Activated T-cell treated with anti-CD3 and anti-CD28 coated beads, Interleukin-2, amount 50 U/mL, for 1 hour (primary cell): ENCODE measurements at places on chromosomes 3 and 15.

GRCh38 chr3:71428841-71429596 is 154.5 kb downstream of the FOXP1 start:
- DNase-seq = no peak

DNA sequence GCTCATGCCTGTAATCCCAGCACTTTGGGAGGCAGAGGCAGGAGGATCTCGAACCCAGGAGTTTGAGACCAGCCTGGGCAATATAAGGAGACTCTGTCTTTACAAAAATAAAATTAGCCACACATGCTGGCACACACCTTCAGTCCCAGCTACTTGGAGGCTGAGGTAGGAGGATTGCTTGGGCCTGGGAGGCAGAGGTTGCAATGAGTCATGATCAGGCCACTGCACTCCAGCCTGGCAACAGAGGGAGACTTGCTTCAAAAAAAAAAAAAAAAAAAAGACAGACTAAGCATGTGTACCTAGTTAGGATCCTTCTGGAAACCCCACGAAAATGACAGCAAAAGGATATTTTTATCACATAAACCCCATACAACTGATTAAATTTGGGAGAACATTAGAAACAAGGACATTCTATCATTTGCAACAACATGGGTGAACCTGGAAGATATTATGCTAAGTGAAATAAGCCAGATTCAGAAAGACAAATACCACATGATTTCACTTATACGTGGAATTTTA is 44.9 kb downstream of the METTL6 start:
- DNase-seq = no peak

DNA sequence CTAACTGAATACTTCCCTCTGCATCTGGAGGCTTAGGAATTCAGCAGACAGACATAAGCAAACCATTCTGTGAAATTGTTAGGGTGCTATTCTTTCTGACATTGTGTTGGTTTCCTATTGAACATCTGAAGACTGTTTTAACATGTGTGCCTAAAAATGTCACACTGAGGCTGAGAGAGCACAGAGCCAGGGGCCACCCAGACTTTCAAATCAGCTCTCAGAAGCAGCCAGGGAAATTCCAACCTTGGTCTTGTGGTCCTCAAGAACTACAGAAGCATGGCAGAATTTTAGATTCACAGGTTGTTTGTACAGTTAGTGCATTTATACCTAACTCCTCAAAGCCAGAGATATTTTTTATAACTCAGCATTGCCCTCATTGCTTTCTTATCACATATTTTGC is 929.2 kb upstream of the CFAP20DC start:
- no peak for DNase-seq

GRCh38 chr15:66025015-66025452 is 155.7 kb downstream of the RAB11A start:
- no peak for DNase-seq

DNA sequence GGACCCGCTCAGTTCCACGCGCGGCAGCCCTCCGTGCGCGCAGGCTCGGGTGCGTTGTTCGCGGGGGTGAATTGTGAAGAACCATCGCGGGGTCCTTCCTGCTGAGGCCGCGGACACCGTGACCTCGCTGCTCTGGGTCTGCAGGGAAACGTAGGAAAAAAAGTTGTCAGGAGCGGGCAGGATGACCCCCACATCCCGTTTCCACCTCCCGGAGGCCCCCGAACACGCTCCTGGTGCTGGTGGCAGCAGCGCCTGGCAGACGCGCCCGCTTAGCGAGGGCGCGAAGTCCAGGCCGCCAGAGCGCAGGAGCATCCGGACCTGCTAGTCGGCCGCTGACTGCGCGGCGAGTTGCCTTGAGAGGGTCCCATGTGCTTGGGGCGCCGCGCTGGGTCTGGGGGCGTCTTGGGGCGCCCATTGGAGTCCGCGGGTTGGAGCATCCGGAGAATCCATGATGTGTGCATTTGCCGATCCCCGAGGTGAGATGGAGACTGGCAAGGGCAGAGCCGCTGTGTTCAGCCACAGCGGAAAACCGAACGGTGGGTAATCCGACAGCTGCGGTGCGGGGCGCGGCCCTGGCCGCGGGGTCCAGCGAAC is 520 bp downstream of the GREM1 start:
- no peak for DNase-seq

GRCh38 chr15:43414196-43414595 is 43.3 kb downstream of the TUBGCP4 start:
- no peak for DNase-seq

DNA sequence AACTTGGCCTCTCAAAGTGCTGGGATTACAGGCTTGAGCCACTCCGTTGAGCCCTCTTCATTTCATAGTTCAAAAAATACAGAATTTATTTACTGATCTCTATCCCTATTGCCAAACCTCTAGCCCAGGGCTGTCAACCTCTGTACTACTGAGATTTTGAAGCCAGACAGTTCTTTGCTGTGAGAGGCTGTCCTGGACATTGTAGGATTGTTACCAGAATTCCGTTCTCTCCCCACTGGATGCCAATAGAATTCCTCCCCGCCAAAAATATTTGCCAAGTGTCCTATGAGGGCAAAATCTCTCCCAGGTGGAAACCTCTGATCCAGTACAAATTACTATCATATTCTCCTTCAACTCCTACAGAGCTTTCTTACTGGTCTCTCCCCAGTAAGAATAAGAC is 29.6 kb upstream of the ADAMTS9 start:
- no peak for DNase-seq

DNA sequence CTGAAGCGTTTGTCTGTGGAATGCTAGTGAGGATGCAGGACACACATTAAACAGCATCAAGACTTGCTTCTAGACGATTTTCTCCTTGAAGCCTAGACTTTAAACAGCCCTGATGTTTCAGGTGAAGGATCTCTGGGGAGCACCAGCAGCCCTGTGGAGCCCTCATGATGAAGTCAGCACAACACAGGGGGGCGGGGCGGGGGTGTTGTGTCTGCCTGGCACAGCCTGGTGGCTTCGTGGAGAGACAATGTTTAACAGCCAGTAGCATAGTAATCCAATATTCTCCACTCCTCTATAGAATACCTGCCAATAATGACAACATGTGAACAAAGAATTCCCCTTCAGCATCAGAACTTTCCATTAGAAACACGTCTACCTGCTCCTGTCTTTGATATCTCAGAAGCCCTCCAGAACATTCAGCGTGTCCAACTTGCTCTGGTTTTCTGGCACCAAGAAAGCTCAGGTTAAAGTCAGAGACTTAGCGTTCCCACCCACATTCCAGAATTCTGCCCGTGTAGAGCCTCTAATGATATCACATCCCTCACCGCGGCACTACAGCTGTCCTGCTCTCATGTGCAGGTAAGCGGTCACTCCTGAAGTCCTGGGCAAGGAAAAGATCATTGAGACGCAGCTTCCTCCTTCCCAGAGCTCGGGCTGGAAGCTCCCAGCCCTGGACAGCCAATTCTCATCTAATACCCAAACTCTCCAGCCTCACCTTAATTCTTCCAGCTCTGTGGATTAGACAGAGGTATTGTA is 98.0 kb downstream of the ATP10A start:
- no peak for DNase-seq

- no peak for DNase-seq
These were observed 196.3 kb downstream of the BCHE start for GRCh38 chr3:165640970-165641369.

GRCh38 chr3:98954791-98955604 is 53.5 kb upstream of the DCBLD2 start:
- no peak for DNase-seq

GRCh38 chr15:98953968-98954367 is 53.6 kb downstream of the PGPEP1L start:
- DNase-seq = no peak

DNA sequence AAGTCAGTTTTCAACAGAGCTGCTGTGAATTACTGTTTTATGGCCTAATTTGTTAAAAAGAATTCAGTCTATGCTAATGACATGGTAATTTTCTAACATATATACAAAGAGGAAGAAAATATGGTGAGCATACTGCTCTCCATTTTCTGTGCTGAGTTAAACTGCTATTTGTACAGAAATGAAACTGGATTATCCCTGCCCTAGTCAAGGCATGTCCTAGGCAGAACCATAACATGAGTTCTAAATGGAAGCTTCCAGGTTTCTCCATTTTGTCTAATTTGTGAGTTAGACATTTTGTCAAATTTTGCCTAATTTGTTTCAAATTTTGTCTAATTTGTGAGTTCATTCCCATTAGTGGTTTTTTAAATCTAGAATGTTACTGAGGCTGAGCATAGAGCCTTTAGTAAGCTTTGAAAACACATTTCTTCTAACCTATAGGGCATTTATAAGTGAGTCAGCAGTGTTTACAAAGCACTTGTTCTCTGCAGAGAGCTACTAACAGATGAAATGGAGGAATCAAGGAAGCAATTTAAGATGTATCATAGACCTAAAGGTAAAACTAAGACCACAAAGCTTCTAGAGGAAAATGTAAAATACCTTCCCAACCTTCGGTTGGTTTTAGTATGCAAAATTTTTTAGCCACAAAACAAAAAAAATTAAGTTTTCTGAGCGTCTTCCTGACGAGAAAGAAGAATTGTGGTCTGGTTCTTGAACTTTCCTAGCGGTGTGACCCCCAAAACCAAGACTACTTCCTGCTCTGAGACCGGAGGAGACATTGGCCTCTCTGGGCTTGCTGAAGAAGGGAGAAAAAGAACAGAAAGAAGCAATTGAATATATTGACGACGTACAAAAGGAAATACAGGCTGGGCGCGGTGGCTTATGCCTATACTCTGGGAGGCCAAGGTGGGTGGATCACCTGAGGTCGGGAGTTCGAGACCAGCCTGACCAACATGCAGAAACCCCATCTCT is 9.8 kb downstream of the P2RY14 start:
- peak; percentile 22 for DNase-seq

GRCh38 chr3:152517502-152517901 is 248.8 kb downstream of the MBNL1 start:
- DNase-seq = no peak

DNA sequence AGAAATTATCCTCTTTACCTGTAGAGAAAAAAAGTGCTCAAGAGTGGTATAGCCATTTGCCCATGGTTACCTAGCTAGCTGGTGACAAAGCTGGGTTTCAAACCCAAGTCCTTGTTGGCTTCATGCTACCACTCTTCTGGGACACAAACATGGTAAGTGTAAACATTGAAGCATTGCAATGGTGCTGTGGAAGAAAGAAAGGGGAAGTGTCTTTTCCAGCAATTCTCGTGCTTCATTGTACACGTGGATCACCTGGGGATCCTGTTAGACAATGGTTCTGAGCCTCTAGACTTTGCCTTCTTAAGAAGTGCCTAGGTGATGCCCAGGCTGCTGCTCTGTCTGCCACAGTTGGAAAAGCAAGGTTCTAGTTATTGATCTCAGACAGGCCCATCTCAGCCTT is 134.8 kb upstream of the CTNNB1 start:
- no peak for DNase-seq

DNA sequence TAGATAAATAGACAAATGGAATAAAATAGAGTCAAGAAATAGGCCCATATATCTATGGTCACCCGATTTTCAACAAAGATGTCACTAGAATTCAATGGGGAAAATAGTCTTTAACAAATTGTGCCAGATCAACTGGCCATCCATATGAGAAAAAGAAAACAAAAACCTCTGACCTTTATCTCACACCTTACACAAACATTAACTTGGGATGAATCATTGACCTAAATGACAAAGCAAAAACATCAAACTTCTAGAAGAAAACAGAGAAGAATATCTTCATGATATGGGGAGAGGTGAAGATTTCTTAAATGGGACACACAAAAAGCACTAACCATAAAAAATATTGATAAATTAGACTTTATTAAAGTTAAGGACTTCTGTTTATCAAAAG is 31.9 kb downstream of the ITGA11 start:
- no peak for DNase-seq

GRCh38 chr3:36843065-36844051 is 79.0 kb upstream of the DCLK3 start:
- peak; percentile 47 for DNase-seq

- DNase-seq = peak; percentile 74
These were observed at the start of gene UBE2E1 for GRCh38 chr3:23805633-23806533. UBE2E1 (plus strand) TSS chr3:23805955; CDS start chr3:23807270, 1,315 bp downstream.
